Activated naive CD4-positive, alpha-beta T cell treated with anti-CD3 and anti-CD28 coated beads, Interleukin-2, amount 10 ng/mL, durations not matched to agents 7 days and 5 days (primary cell): ENCODE measurements at places on chromosomes 3 and 15.

GRCh38 chr3:53147151-53147902 is 13.7 kb upstream of the PRKCD start:
- DNase-seq: no peak

DNA sequence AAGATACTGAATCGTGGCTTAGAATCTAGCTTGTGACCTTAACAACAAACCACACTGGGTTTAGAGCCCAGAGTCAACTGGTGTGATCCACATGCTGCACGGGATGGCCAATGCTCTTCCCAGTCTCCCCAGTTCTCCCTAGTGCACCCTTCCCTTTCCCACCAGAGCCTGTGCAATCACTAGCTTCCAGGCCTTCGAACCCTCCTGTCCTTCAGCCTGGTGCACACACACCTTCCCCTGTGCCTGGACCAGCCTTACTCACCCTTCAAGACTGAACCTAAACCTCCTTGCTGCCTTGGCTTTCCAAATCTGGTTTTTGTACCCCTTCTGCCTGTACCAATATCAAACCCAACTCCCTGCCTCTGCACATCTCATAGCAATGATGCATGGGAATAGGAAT is 43.8 kb downstream of the WNT5A start:
- no peak for DNase-seq

- no peak for DNase-seq
Observed at GRCh38 chr3:190619353-190619752, 105.5 kb downstream of the IL1RAP start.

GRCh38 chr15:69914960-69915359 is 182.8 kb downstream of the TLE3 start:
- DNase-seq: no peak
